ENCODE measurements at places on chromosomes 7 and 10.

GRCh38 chr7:26155531-26156375 lies 3.8 kb downstream of the NFE2L3 start:
- DNase-seq: no peak

- DNase-seq: no peak
Measured at GRCh38 chr10:110901954-110902819, 16.8 kb downstream of the BBIP1 start.

DNA sequence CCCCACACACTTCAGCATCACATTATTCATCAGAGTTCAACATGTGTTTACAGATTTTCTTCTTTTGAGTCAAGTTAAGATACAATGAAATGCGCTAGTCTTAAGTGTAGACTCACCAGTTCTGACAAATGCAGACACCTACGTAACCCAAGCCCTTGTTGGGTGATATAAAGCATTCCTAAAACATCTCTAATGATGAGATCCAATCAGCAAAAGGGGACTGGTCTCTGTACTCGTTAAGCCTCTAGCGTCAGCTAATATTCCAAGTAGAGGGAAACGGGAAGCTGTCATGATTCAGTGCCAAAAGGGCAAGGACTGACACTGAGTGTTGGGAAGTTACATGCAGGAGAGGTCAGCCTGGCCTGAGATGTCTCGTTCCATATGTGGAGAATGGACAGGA lies 38.7 kb upstream of the TRIL start:
- DNase-seq: no peak

DNA sequence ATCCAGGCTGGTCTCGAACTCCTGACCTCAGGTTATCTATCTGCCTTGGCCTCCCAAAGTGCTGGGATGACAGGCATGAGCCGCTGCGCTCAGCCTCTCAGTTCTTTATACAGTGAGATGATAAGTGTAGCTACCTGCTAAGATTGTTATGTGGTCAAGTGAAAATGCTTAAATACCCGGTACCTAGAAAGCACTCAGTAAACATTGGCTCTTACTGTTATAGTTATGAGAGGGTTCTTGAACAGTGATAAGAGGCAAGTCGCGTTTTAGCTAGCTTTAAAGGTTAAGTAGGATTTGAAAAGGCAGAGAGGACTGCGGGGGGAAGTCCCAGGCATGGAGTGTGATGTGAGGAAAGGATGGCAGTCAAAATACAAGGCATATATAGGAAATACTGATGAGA lies 4.5 kb downstream of the ZKSCAN1 start:
- no peak for DNase-seq
